Activated naive CD4-positive, alpha-beta T cell treated with anti-CD3 and anti-CD28 coated beads, Interleukin-2, amount 50 U/mL, for 16 hours (primary cell): ENCODE measurements at places on chromosomes 7 and 10.

DNA sequence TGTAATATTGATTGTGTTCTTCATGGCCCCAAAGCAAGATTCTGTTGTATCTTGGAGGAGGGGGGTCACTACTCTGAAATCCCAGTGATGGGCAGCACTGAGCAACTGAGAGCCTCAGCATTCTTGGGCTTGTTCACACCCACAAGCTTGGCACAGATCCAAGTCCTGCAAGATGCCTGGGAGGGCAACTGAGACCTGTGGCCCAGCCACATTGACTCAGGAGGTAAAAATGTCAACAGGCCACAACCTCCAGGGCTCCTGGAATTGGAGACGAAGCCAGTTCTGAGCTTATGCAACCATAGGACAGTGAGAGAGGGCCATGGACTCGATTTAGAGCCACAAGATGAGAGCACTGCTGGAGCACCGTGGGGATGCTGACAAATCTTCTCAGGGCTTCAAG is 3.1 kb upstream of the DOCK1 start:
- DNase-seq = no peak

DNA sequence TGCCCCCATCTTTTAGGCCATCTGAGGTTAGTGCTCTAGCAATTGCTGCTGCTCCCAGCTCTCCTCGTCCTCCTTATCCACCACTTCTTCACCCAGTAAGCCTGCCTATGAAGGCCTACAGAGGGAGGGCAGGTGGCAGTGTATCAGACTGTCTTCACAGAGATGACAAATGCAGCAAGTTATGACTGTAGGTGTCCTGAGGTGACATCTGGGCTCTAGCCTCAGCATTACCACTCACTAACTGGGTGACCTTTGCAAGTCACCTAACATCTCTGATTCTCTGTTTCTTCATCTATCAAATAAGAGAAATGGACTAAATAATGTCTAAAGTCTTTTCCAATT is 151.6 kb downstream of the NOC3L start:
- DNase-seq = no peak

- peak; percentile 67 for DNase-seq
Measured at GRCh38 chr10:80202934-80203834, 2.2 kb downstream of the ANXA11 start.

GRCh38 chr10:119221666-119222065 is 14.3 kb downstream of the GRK5 start:
- no peak for DNase-seq

DNA sequence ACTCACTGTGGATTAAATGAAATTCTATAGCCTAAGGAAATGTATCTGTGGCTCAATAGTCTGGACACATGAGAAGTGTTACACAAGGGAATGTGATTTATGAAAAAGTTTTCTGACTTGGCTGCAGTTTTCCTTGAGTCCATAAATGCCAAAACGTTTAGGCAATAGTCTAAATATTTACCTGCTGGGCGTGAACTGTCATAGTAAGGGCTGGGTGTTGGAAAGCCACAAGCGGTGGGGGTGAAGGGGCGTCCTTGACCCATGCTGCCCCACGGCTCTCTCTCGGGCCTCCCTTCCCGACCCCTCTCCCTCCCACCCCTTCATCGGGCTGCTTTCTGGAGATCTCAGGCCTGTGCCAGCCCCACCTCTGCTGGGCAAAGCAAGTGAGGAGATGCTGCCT is 223.7 kb downstream of the BUB3 start:
- DNase-seq = no peak

GRCh38 chr7:155466814-155467733 is 9.1 kb downstream of the EN2 start:
- no peak for DNase-seq

GRCh38 chr10:373526-374309 is 238.5 kb downstream of the ZMYND11 start:
- DNase-seq = no peak

DNA sequence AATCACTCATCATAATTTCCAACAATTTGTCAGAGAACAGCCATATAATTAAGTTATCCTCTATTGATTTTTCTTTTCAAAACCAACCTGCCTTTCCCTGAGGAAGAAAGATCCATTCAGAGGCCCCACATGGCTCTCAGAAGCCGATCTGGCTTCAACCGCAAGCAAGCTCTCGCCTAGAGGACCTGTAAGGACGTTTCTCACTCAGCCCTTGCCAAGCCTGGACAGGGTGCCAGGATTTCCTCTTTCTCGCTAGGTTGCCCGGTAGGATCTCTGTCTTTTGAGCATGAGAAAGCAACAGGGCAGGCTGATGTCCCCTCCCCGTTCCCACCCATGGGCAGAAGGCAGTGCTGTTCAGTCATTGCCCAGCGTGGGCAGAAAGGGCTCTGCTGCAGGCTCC is 13.0 kb downstream of the AIFM2 start:
- no peak for DNase-seq
